NCI-H1436 (cell line): ENCODE measurements at places on chromosomes 6 and 20.

DNA sequence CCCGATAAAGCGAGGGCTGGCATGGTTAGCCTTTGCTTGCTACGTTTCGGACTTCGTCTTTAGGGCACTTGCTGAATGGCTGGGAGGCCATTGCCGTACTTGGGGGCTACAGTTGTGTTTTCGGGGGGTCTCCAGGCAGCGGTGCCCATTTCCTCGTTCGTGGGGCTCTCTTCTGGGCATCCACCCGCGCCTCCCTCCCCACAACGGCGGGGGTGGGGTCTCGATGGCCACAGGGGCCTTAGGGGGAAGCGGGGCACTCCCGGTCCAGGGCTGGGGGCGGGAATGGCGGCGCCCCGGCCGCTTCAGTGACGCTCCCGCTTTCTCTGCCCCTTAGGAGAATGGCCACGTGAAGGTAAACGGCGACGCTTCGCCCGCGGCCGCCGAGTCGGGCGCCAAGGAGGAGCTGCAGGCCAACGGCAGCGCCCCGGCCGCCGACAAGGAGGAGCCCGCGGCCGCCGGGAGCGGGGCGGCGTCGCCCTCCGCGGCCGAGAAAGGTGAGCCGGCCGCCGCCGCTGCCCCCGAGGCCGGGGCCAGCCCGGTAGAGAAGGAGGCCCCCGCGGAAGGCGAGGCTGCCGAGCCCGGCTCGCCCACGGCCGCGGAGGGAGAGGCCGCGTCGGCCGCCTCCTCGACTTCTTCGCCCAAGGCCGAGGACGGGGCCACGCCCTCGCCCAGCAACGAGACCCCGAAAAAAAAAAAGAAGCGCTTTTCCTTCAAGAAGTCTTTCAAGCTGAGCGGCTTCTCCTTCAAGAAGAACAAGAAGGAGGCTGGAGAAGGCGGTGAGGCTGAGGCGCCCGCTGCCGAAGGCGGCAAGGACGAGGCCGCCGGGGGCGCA is 2.4 kb downstream of the MARCKS start:
- peak; percentile 10 for DNase-seq

GRCh38 chr6:41713650-41714291 is 21.6 kb downstream of the TFEB start:
- no peak for DNase-seq

- DNase-seq = peak; percentile 39
Measured at GRCh38 chr6:69796073-69796641, 653 bp downstream of the LMBRD1 start.

- DNase-seq = no peak
Measured at GRCh38 chr6:158698931-158699330, 49.1 kb downstream of the SYTL3 start.

GRCh38 chr6:73942592-73943186 is 246.7 kb downstream of the CD109 start:
- no peak for DNase-seq

GRCh38 chr6:73451223-73452106 is 632 bp downstream of the CGAS start:
- peak; percentile 1 for DNase-seq

DNA sequence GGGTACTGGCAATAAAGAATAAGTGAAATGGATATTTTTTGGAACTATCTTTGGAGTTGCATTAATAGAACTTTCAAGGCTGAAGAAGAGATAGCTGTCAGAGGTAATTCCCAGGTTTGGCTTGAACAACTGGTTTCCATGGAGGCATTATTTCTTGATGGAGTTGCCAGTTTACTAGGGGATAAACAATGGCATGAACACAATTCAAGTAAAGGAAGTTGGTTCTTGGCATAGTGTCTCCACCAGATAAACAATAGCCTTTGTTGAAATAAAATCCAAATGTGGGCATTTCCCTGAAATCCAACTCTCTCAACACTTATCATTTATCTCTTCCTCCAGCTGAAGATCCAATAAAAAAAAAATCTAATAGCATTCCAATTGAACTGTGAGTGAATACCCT is 454.9 kb downstream of the C6orf118 start:
- DNase-seq = no peak

DNA sequence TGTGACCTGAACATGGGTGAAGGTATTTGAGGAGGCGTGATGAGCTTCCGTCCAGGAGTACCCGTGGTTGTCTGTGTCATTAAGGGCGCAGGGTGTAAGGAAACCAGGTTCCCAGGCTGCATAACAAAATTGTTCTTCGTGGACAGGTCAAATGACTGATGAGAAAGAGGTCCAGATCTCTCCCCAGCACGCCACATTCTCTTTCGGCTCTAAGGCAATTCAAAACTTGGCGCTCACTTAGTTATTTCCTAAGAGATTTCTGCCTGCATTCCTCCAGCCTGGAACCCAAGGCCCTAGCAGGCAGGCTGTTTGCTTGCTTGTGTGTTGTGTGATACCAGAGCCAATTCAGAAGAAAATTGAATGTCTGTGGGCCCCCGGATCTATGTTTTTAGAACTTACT is 139.9 kb downstream of the AGPAT4 start:
- no peak for DNase-seq

DNA sequence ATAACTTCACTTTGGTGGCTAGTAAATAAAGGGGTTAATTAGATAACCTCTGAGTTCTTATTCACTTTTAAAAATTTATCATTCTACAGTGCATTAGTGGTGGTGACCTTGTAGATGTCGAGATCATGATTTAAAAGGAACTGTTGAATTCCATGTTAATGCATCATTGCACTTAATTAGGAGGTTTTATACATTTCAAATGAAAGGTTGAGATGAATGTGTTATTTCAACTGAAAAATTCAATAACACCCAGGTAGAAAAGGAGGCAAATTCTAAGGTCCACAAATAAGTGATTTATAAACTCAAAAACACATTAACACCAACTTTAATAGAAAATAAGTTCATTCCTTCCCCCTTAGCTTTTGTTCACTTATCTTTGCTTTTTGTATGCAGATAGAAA is 58.3 kb upstream of the TMEM170B start:
- DNase-seq = no peak

DNA sequence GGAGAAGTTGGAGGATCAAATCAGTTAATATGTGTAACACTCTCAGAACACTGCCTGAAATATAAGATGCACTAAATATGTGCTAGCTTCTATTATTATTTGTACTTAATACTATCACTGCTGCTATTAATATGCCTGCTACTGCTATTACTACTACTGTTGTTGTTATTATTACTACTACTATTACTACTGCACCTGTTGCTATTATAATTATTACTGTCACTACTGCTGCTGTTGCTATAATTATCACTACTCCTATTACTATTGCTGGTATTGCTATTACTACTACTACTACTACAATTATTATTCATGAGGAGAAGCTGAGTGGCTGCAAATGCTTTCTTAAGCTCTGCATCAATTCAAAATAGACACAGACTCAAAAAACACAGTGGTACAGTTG is 16.7 kb upstream of the SSTR4 start:
- no peak for DNase-seq

GRCh38 chr6:4571011-4571410 is 205.2 kb upstream of the CDYL start:
- no peak for DNase-seq

- DNase-seq = no peak
Measured at GRCh38 chr6:33915134-33915533, 111.3 kb upstream of the MLN start.

- no peak for DNase-seq
Measured at GRCh38 chr6:144429753-144430152, 144.6 kb downstream of the UTRN start.

GRCh38 chr20:55714082-55714481 is 291.2 kb downstream of the CBLN4 start:
- no peak for DNase-seq

DNA sequence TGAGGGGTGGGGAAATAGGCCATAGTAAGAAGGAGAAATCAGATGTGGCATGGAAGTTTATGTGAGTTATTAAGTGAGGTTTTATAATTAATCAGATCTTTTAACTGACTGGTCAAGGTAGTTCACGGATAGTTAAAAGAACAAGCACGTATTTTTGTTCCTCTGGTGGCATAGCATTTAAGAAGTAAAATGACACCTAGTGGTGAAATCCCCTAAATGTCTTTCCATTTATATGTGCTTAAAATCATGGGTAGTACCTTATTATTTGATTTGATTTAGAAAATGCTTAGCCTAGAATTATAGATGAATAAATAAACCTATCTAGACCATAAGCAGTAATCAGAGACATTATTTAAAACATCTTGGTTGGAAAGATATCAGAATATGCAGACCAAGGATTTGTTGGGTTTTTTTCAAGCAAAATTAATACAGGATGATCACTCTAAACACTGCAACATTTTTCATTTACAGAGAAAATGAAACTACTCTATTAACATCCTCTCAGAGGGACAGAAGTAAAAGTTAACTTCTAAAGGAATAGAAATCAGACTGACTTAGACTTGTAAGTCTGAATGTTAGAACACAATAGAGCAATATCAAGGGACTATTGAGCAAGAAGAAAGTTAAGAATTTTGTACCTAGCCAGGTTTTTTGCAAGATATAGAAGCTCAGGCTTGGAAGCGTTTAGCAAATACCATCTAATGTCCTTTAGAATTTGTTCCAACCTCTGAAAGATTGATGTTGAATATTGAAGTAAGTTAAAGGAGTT is 81.1 kb downstream of the STXBP5 start:
- DNase-seq = peak; percentile 2

- no peak for DNase-seq
Measured at GRCh38 chr6:19753826-19754225, 83.3 kb upstream of the ID4 start.

DNA sequence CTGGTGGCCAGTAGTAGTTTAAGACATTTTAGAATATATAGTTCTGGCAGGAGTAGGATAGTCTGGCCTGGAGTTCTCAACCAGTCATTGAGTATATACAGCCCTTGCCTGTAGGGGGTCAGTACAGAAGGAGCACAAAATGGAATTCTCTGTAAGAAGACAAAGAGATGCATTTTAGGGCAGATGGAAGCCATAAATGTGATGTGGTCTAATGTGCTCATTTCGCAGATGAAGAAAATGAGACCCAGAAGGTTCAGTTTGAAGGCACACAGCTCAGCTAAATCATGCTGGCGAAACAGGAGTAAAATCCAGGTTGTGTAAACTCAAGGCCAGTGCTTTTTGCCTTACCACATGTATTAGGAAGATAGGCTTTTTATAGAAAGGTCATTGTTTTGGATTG is 29.6 kb downstream of the QKI start:
- no peak for DNase-seq

GRCh38 chr20:33372993-33373441 is 28.3 kb downstream of the CDK5RAP1 start:
- DNase-seq = no peak
